Gastrocnemius medialis (tissue), 4 donors: ENCODE measurements at places on chromosomes 12 and 14. TPM values are rescaled to one million over a fixed set of nuclear protein-coding genes. Genes with fewer than 3 reads are reported as not detected.

DNA sequence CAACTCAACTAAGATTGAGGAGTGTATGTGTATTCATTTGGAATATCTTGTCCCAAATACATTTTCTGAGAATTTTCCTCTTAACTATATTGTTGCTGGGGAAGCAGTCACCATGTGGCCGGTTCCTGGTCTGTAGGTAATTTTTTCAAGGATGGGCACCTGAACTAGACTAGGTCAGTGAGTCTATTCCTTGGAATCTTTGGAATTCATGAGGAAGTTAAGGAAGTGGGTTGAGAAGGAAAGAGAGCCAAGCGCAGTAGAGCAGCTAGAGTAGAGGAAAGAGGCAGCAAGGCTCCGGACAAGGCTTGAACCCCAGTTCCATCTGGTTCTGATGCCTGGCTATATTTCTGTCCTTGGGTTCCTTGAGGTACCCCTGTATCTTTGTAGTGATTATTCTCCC is 183.7 kb downstream of the DACT1 start:
- DNase-seq, result no peak

DNA sequence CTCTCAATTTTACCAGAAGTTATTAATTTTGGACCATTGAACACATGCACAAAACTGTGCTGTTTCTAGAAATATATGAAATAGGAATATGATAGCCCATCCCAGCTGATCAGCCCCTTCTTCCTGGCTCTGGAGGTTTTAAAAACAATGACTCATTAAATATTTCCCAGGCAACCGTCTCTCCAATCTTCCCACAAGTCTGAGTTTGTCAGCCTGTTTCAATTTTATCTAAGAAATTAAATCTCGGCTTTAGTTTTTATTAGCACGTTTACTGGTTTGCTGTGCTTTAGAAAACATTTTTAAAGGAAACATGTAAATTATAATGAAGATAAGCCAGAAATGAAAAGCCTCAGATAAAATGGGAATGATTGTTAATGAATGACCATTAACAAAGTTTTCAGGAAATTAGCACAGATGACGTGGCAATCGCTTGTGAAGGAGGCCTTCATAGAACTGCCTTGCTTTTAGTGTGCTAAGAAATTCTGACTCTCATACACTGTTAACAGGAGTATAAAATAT is 89.3 kb upstream of the RAP1B start:
- DNase-seq, result no peak

DNA sequence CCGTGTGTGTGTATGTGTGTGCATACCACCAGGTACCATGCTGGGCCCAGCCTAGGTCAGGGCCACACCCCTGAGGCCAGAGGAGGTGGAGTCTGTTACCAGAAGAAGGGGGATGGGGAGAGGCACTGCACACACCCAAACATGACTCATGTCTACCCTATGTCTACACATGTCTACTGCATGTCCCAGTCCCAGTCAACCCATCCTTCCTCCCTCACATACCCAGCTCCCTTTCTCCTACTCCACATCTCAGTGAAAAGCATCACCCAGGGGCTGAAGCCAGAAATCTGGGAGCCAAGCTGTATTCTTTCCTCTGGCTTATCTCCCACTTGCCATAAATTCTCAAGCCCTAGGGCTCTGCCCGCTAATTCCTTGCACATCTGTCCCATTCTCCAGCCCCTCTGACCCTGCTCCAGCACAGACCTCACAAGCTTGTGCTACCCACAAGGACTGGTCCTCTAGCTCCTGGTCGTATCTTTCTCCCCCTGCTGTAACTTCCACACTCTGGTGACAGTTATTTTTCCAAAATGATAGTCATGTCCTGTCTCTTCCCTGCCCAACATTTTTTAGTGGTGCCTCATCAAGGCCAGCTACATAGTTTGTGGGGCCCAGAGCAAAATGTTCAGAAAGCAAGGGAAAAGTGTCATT is 18.0 kb upstream of the APPL2 start:
- no peak for DNase-seq

The MRPL42 gene
- total RNA-seq, result 44.6 TPM

The GPR33 gene
- not detected for total RNA-seq

The ARHGEF40 gene
- total RNA-seq, result 10.4 TPM

The RILPL2 gene
- 1.2 TPM for total RNA-seq

The SLC11A2 gene
- 24.0 TPM for total RNA-seq
